ENCODE measurements at places on chromosomes 12 and 14.
A peak's percentile ranks its signal among the peaks of the same experiment; 100 is the strongest.

DNA sequence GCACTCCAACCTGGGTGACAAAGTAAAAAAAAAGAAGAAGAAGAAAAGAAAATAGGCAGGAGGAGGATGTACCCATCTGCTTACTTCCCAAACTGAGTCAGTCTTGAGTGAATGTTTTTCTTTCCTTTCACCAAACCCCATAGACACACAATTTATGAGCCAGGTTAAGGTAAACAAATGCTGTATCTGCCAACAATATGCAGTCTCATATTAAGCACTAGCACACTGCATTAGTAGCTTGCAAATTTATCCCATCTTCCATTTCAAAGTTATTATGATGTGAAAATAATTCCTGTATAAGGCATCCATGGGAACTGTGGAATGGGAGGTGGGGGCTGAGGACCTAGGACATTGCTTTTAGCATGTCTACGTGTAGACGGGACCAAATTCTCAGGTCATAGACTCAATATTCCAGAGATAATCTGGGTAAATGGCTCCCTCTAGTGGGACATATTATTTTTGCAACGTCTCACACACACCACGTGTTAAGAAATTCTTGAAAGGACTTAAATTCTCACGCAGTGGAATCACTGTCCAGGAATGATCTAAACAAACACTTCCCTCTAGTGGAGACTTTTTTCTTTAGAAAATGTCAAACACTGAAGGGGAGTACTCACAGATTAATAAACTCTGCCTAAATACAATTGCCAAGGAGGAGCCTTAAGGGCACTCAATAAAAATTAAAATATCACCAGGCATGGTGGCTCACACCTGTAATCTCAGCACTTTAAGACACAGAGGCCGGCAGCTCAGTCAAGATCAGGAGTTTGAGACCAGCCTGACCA, 17.1 kb upstream of the OR10P1 start:
- peak; percentile 90 for DNase-seq

- no peak for DNase-seq
Observed at GRCh38 chr12:80056845-80057244, 42.5 kb upstream of the OTOGL start.

DNA sequence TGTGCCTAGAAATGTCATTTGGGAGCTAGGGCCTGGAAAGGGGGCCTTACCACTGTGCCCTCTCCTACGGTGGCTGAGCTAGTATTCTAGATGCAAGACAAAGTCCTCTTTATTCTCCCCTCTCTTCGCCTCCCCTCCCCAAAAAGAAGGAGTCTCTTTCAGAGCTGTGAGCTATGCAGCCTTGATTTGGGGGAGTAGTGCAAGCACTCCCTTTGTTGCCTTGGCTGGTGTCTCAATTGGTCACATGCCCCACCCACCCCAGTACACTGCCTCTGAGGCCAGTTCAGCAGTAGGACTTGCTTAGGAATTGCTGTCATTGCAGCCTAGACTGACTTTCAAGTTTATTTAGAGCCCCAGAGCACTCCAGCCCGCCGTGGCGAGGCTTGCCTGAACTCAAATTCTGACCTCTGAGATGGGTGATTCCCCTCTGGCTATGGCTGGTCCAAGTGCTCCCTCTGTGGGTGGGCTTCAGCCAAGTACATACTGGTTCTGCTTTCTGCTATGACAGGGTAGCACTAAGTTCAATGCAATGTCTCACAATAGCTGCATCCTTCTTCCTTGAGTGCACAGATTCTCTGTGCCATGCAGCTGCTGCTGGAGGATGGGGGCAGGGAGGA, 37.0 kb upstream of the FBXO33 start:
- DNase-seq: peak; percentile 63

DNA sequence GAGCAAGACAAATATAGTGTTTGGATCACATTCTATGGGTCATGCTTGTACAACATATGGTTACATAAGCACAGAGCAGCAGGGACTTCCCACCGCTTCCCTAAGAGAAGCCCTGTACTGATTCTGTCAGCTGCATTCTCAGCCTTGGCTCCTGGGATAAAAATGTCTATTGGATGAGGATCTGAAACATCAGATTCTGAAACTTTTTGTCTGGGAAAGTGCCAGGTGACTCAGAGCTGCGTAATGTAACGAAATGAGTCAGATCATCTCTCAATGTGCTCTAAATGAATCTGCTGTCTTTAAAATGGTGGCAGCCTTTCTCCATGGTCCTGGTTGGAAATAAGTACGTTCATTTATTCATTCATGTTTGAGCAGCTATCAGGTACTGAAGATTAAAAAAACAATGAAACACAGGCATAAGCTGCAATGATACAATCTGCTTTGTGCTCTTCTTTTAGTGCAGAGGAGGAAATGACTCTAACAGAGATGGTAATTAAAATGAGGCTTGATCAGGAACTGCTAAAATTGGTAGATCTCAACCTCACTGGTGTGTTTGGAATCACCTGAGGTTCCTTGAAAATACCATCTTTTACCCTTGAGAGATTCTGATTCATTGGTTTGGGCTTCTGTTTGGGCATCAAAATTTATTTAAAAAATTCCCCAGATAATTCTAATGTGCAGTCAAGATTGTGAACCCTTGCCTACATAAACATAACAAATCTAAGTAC, 99.1 kb upstream of the NAP1L1 start:
- peak; percentile 62 for DNase-seq

DNA sequence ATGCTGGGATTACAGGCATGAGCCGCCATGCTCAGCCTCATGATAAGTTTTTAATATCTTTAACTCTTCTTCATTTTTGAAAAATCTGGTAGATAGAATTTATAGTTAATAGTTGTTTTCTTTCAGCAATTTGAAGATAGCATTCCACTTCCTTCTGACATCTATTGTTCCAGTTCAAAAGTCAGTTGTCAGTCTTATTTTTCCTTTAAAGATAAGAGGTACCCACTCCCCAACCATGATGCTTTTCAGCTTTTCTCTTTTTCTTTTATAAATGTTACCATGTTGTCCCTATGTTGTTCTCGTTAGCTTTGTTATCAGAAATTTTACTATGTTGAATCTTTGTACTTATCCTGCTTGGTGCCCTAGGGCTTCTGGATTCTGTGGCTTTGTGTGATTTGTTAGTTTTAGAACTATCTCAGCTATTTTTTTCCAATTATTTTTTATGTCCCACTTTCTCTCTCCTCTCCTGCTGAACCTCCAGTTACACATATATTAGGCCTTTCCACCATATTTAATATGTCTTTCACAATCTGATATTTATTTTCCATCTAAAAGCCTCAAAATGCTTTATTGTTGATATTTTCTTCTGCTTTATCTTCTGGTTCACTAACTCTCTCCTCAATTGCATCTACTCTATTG, 181.6 kb upstream of the FOXN3 start:
- no peak for DNase-seq

DNA sequence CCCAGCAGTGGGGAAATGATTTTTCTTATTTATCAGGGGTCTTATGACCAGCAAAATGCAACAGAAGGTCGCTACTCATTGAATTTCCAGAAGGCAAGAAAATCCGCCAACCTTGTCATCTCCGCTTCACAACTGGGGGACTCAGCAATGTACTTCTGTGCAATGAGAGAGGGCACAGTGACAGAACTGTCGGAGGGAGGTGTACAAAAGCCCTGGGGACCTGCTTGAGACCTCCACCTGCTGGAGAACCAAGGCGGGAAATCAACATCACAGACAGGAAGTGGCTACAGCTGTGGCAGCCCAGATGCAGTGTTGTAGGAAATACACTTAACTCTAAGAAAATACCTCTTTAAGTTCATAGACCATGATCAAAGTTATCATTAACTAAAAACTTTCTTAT, 250.9 kb upstream of the OR4E1 start:
- peak; percentile 86 for DNase-seq

DNA sequence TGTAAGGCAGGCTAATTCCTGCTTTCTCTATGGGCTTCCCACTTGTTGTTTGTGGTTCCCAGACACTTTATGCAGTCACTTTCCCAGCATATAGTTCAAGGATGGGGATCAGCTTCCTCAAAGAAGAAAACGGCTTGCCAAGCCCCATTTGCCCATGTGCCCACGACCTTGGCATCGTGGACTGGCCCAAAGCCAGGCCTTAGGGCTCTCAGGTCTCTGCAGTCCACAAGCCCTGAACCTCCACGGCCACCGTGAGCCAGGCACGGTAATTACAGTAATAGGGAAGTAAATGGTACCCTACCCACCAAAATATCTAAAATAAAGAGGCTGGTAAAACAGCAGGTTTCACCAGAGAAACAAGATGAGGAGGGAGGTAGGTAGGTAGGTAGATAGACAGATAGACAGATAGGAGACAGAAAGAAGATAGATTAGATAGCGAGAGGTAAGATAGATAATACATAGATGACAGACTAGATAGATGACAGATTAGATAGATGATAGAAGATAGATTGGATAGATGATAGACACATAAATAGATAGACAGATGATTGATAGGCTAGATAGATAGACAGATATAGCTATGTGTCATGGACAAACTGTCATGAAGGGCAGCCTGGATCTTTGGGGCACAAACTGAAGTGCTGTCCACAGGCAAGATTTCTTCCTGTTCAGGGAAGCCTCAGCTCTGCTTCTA, 163.1 kb downstream of the SLC15A4 start:
- no peak for DNase-seq

GRCh38 chr12:3165078-3165980, 88.2 kb downstream of the TSPAN9 start:
- no peak for DNase-seq

DNA sequence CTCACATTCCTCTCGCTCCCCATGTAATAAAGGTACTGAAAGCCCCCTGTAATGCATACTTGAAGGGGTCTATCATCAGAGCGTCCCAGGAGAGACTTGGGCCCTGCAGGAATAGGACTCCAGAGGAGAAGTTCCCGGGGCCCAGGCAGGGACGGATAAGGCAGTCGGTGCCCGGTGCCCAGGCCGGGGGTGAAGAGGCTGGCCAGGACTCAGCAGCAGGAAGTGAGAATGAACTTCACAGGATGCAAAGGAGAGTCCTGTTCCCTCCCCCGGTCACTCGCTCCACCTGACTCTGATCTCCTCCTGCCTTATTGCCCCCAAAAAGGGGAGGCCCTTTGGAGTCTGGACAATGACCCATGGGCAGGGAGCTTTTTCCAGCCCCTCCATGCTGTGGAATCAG, 40.2 kb downstream of the LRRC74A start:
- no peak for DNase-seq

- DNase-seq: no peak
Observed at GRCh38 chr12:45781080-45781479, 51.6 kb downstream of the ARID2 start.

- no peak for DNase-seq
Observed at GRCh38 chr14:76083796-76084765, 67.6 kb upstream of the GPATCH2L start.
